ENCODE measurements at places on chromosomes 2 and 18.

DNA sequence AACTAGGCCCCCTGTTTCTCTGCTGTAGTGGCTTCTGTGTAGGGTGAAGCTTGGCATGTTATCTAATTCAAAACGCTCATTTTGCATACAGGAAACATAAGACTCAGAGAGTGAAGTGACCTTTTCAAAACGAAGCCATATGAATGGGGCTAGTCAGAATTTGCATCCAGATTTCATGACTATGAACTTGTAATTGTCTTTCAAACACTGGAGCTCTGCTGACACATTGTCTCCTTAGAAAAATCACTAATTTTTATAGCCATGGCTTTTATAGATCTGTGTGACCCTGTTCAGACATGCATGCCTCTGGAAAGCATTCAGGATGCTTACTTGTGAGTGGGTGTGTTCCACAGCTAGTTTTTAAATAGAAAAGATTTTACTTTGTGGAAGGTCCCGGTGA lies 444.3 kb upstream of the GCFC2 start:
- DNase-seq: no peak

GRCh38 chr2:70552501-70553333 lies 909 bp downstream of the TGFA start:
- DNase-seq: peak; percentile 15

DNA sequence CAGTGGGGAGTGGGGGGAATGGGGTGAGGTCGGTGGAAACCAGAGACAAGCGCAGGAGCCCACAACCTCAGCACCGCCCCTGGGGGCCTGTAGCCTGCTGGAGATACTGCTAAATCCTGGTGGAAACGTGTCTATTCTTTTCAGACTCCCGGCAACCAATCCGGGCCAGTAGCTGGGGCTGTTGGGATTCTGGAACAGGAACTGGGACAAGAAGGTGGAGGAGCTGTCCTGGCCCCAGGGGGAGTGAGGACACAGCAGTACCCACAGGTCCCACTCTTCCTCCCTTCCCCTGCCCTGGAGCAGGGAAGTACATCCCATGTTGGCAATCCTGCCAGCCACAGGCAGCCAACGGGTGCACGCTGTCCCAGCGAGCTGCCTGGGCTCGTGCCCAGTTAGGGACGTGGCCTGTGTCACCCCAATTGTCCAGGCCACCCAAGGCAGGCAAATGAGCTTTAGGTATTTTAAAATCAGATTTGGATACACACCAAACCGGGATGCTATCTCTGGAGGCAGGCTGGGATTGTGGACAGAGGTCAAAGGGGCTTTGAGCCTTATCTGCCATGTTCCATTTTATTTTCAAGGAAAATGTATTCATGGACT lies 51.8 kb downstream of the HS1BP3 start:
- no peak for DNase-seq

GRCh38 chr2:136750065-136750464 lies 15.3 kb upstream of the THSD7B start:
- no peak for DNase-seq

GRCh38 chr2:164281896-164282295 lies 339.4 kb downstream of the GRB14 start:
- no peak for DNase-seq

GRCh38 chr2:10909050-10909995 lies 2.4 kb upstream of the KCNF1 start:
- DNase-seq: no peak

DNA sequence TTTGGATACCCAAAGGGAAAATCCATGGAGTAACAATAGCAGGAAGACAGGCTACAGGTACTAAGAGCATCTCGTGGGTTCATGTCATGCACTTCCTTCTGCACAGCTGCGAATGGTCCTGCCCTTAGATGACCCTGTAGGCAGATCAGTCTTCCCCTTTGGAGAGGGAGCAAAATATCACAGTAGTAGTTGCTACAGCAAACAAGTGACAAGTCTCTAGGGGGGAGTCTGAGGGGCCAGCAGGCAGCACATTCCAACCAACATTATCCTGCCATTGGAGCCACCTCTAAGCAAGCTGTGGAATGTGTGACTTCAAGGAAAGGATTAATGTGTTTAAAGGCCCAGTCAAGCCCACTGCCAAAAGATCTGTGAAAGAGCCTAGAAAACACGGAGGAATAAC lies 273.2 kb upstream of the PARD3B start:
- no peak for DNase-seq

GRCh38 chr2:8357738-8358518 lies 323.9 kb upstream of the ID2 start:
- no peak for DNase-seq

DNA sequence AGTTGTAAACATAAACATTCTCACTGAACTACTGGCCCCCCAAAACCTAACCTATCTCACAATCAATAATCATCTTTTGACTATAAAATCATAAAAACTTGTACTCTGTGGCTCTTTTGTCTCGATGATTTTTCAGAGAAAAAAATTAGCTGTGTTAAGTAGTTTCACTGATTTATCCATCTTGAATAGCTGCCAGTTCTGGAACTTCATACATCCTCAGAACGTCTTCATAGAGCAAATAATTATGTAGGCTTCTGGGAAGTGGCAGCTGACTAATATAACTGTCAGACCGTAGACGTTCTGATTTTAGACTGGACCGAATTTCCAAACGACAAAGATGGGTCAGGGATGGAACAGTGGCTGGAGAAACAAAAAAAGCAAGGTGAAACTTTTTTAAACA lies 97.3 kb upstream of the CHAC2 start:
- DNase-seq: no peak

DNA sequence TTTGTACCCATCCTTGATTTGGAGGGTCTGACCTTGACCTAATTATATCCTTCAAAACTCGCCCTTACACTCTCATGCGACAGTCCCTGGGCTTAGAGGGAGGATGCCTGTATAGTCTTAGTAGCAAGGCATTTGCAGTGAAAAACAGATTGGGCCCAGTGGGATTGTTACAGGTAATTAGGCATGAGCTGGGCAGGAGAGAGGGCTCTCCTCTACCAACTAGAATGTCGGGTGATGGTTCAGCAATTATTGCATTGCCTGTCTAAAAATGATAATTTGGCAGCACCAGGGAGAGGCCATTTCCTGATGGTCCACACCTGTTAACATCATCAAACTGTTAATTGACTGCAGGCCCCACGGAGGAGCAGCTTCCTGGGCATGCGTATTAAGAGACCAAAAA lies 32.4 kb downstream of the COMMD1 start:
- no peak for DNase-seq

DNA sequence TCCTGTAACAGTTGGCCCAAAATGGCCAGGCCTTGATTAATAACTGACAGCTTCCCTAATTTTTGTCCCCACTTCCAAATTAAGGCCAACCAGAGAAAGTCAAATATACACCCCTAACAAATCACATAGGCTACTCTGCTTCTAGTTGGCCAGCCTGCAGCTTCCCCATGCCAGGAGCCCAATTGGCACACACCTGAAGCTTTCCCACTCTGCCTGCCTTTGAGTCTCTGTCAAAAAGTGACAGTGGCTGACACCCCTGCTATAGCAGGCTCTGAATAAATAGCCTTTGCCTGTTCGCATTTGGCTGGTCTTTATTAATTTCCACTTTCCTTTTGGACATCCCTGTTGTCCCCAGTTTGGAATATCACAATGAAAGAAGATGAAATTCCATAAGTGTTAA lies 256.6 kb upstream of the NCKAP5 start:
- no peak for DNase-seq

DNA sequence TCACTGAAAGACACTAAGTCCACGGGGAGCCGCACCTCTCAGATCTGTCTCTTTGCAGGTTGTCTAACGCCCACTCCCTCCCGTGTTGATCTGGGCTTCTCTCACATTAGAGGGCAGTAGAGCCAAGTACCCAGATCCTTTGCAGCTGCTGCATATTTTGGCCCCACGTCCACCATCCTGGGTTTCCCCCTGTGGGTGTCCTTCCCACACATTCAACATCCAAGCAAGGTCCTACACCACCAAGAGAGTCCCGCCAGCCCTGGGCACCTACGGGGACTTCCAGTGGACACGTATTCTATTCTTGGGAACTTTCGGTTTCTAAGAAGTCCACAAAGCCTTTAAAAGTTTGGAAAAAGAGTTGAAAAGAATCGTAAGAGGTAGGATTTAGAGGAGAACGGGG lies 116.6 kb downstream of the ATL2 start:
- DNase-seq: no peak

GRCh38 chr2:86500325-86501083 lies 59.3 kb downstream of the KDM3A start:
- DNase-seq: no peak

DNA sequence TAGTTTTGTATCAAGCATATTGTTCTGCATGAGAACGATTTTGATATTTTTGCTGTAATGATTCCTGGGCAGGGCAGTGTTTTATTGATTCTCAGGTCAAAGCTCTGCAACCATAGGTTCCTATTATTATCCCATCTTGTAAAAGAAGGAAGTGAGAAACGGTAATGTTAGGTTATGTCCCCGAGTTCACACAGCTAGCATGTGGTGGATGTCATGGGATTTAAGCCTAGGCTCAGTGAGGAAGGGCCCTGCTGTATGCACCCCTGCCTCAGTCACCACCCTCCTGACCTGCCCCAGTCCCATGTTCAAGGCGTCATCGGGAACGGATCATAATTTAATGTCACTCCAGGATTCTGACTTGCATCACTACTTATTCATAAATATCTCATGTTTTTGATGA lies 10.7 kb downstream of the ACP1 start:
- no peak for DNase-seq

All from naive thymus-derived CD4-positive, alpha-beta T cell (primary cell).